Placental pericyte (primary cell): ENCODE measurements at places on chromosomes 4 and X. TPM values are rescaled to one million over a fixed set of nuclear protein-coding genes. Genes with fewer than 3 reads are reported as not detected.

LRAT gene
- not detected in 2 replicates for total RNA-seq

SPANXC gene
- total RNA-seq = not detected in 2 replicates

FGFRL1 gene
- 15.9 and 30.4 TPM in 2 replicates for total RNA-seq

GPR50 gene
- total RNA-seq = not detected in 2 replicates

SMIM10 gene
- 3.7 and 3.9 TPM in 2 replicates for total RNA-seq

NALF2 gene
- total RNA-seq = not detected in 2 replicates

GC gene
- not detected in 2 replicates for total RNA-seq

CXCL1 gene
- 128 and 355 TPM in 2 replicates for total RNA-seq

TBC1D9 gene
- total RNA-seq = 13.3 and 18.0 TPM in 2 replicates

CT45A3 gene
- not detected in 2 replicates for total RNA-seq

SSX4 gene
- total RNA-seq = not detected in 2 replicates

CCDC160 gene
- 0.14 and 0.22 TPM in 2 replicates for total RNA-seq

PDGFC gene
- 44.4 and 151 TPM in 2 replicates for total RNA-seq

COL25A1 gene
- 0.66 and 1.7 TPM in 2 replicates for total RNA-seq

FNIP2 gene
- 20.6 and 33.1 TPM in 2 replicates for total RNA-seq

EDA gene
- 0.22 and 0.86 TPM in 2 replicates for total RNA-seq

TMEM31 gene
- total RNA-seq = not detected in 2 replicates

TSPAN7 gene
- not detected in 2 replicates for total RNA-seq

IL3RA gene
- not detected in 2 replicates for total RNA-seq

L1CAM gene
- total RNA-seq = 0.88 and 18.2 TPM in 2 replicates

GABRB1 gene
- not detected in 2 replicates for total RNA-seq

TRPC5OS gene
- not detected in 2 replicates for total RNA-seq

S100G gene
- total RNA-seq = not detected in 2 replicates

C4orf51 gene
- total RNA-seq = not detected in 2 replicates

FABP2 gene
- total RNA-seq = not detected in 2 replicates

GPM6B gene
- 0.14 TPM in 1 of 2 replicates, not detected in the other for total RNA-seq

C4orf46 gene
- total RNA-seq = 3.3 and 29.3 TPM in 2 replicates

MMAA gene
- total RNA-seq = 2.8 and 4.3 TPM in 2 replicates

BCOR gene
- total RNA-seq = 16.8 and 16.9 TPM in 2 replicates

TLR10 gene
- 0.14 TPM in 1 of 2 replicates, not detected in the other for total RNA-seq

MTMR1 gene
- total RNA-seq = 20.1 and 24.3 TPM in 2 replicates

PHF8 gene
- total RNA-seq = 28.6 and 37.6 TPM in 2 replicates

CACNA1F gene
- total RNA-seq = not detected in 2 replicates

MYOZ2 gene
- total RNA-seq = 0.29 and 0.66 TPM in 2 replicates

ZGRF1 gene
- 3.1 and 25.2 TPM in 2 replicates for total RNA-seq

NCAPG gene
- total RNA-seq = 2.2 and 62.7 TPM in 2 replicates

GNPDA2 gene
- total RNA-seq = 9.0 and 19.2 TPM in 2 replicates

TCEAL2 gene
- total RNA-seq = not detected in 2 replicates

UGT2B11 gene
- not detected in 2 replicates for total RNA-seq

RNF212 gene
- 0.72 and 2.6 TPM in 2 replicates for total RNA-seq

GAGE13 gene
- not detected in 2 replicates for total RNA-seq

RPS6KA6 gene
- under 0.01 and 1.9 TPM in 2 replicates for total RNA-seq

UBA6 gene
- 153 and 273 TPM in 2 replicates for total RNA-seq

SLC6A8 gene
- total RNA-seq = 10.0 and 16.4 TPM in 2 replicates

POU3F4 gene
- not detected in 2 replicates for total RNA-seq
